GM23248 (cell line): ENCODE measurements at places on chromosomes 12 and 14. TPM values are rescaled to one million over a fixed set of nuclear protein-coding genes. Genes with fewer than 3 reads are reported as not detected.

- H3K27ac ChIP-seq: no peak overlapping the region
- no peaks in the 10 kb centered on the region for H3K4me1 ChIP-seq
- no peak for DNase-seq
- H3K27me3 ChIP-seq: peaks cover 49% of the 10 kb centered on the region
- no peaks in the 10 kb centered on the region for H3K36me3 ChIP-seq
These were observed 41.7 kb downstream of the CCDC88C start for GRCh38 chr14:91375720-91376452.

- H3K4me1 ChIP-seq: no peaks in the 10 kb centered on the region
- DNase-seq: no peak
- no peak overlapping the region for H3K27ac ChIP-seq
- no peak overlapping the region for H3K4me3 ChIP-seq
- no peaks in the 10 kb centered on the region for H3K36me3 ChIP-seq
These were observed 1277.6 kb downstream of the AACS start for GRCh38 chr12:126342866-126343265.

DNA sequence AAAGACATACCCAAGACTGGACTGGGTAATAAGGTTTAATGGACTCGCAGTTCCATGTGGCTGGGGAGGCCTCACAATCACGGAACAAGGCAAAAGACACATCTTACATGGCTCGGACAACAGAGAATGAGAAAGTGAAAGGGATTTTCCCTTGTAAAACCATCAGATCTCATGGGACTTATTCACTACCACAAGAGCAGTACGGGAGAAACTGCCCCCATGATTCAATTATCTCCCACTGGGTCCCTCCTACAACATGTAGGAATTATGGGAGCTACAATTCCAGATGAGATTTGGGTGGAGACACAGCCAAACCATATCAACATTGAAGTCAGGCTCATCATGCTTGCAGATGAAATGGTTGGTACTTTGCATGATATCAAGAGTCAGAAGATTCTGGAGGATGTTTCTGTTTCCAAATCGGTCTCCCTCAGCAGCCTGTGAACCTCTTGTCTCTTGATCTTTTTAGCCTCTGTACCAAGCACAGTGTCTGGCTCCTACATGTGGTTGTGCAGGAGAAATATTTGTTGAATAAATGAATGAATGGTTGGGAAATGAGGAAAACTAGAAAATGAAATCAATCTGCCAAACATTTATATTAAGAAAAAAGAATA is 98.6 kb downstream of the VRK1 start:
- H3K4me3 ChIP-seq: no peak overlapping the region
- H3K4me1 ChIP-seq: no peaks in the 10 kb centered on the region
- no peaks in the 10 kb centered on the region for H3K27me3 ChIP-seq
- H3K27ac ChIP-seq: no peak overlapping the region

- peaks cover 30% of the 10 kb centered on the region for H3K4me1 ChIP-seq
- peak overlapping the region; percentile 85 for H3K27ac ChIP-seq
- H3K27me3 ChIP-seq: no peaks in the 10 kb centered on the region
- peaks cover 48% of the 10 kb centered on the region for H3K36me3 ChIP-seq
- peak; percentile 91 for DNase-seq
- H3K4me3 ChIP-seq: 0 out of 2 replicates have a peak overlapping the region, but pooled peaks have one; percentile 21
These were observed 14.8 kb downstream of the KMT5A start for GRCh38 chr12:123398550-123399254.

- peaks cover 8% of the 10 kb centered on the region for H3K4me1 ChIP-seq
- no peak overlapping the region for H3K4me3 ChIP-seq
- no peaks in the 10 kb centered on the region for H3K36me3 ChIP-seq
- H3K27ac ChIP-seq: no peak overlapping the region
- DNase-seq: no peak
These were observed 176.5 kb downstream of the CEP128 start for GRCh38 chr14:80764921-80765507.

- H3K4me1 ChIP-seq: peaks cover 10% of the 10 kb centered on the region
- no peaks in the 10 kb centered on the region; the same call in 1 of the 2 replicates for H3K27me3 ChIP-seq
- no peak overlapping the region for H3K4me3 ChIP-seq
- no peak overlapping the region for H3K27ac ChIP-seq
- DNase-seq: no peak
These were observed 164.3 kb upstream of the TMPO start for GRCh38 chr12:98351089-98351488.

- H3K27me3 ChIP-seq: no peaks in the 10 kb centered on the region
- peak; percentile 40 for DNase-seq
- H3K27ac ChIP-seq: no peak overlapping the region
- H3K4me3 ChIP-seq: no peak overlapping the region
These were observed 11.3 kb downstream of the ITGB7 start for GRCh38 chr12:53195516-53196420.

GRCh38 chr12:98516111-98516873 is 902 bp downstream of the TMPO start:
- peaks cover 10% of the 10 kb centered on the region; the same call in 1 of the 2 replicates for H3K4me1 ChIP-seq
- H3K27ac ChIP-seq: peak overlapping the region; percentile 78
- no peaks in the 10 kb centered on the region for H3K36me3 ChIP-seq

DNA sequence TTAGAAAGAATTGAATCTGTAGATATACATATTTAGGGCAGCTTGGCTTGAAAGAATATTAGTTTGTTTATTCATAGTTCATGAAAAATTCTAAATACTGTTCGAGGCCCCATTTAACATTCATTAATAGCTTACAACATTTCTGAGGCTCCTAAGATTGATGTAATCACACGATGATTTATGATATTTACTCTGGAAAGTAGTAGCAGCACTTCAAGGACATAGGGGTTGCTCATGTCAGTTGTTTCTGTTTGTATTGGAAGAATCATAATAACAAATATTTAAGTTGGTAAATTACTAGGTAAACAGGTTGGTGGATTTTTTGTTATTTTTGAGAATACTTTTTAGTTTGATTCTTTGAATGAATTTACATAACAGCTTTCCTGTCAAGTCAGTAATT is 30.4 kb downstream of the CAND1 start:
- H3K4me1 ChIP-seq: no peaks in the 10 kb centered on the region
- no peak for DNase-seq
- no peak overlapping the region for H3K27ac ChIP-seq
- no peaks in the 10 kb centered on the region for H3K27me3 ChIP-seq

- no peaks in the 10 kb centered on the region for H3K4me1 ChIP-seq
- H3K36me3 ChIP-seq: no peaks in the 10 kb centered on the region
- no peak for DNase-seq
- no peak overlapping the region for H3K27ac ChIP-seq
- no peak overlapping the region for H3K4me3 ChIP-seq
These were observed 183.5 kb downstream of the ADGRD1 start for GRCh38 chr12:131137009-131137835.

DNA sequence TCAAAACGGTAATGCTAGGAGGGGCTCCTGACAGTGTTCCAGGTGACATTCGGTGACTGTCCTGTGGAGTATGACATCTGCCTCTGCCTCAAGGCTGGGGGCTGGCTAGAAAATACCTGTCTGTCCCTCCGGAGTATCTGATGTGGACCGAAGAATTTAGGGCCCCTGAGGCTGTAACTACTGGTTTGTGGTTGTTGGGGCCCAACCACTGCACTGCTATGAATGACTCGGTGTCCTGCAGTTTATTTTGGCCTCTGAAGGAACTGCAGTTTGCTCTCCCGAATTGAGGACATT is 198.9 kb upstream of the CAND1 start:
- no peaks in the 10 kb centered on the region for H3K4me1 ChIP-seq
- H3K27me3 ChIP-seq: peaks cover 69% of the 10 kb centered on the region
- H3K36me3 ChIP-seq: no peaks in the 10 kb centered on the region
- H3K27ac ChIP-seq: no peak overlapping the region
- peak; percentile 1 for DNase-seq

GRCh38 chr14:93137864-93138263 is 22.1 kb upstream of the ITPK1 start:
- no peaks in the 10 kb centered on the region for H3K36me3 ChIP-seq
- H3K27me3 ChIP-seq: no peaks in the 10 kb centered on the region
- no peak overlapping the region for H3K4me3 ChIP-seq
- no peak overlapping the region for H3K27ac ChIP-seq

- H3K4me3 ChIP-seq: no peak overlapping the region
- H3K27ac ChIP-seq: peak overlapping the region; percentile 51
- no peaks in the 10 kb centered on the region for H3K36me3 ChIP-seq
- peak; percentile 95 for DNase-seq
- H3K4me1 ChIP-seq: peaks cover 11% of the 10 kb centered on the region
These were observed 11.0 kb downstream of the ASB2 start for GRCh38 chr14:93965287-93965821.

The NPFF gene
- total RNA-seq: not detected in 2 replicates

The RNASE2 gene
- not detected in 2 replicates for total RNA-seq

The ZFYVE26 gene
- 10.8 and 11.6 TPM in 2 replicates for total RNA-seq

The RTL1 gene
- not detected in 2 replicates for total RNA-seq
